Endothelial cell of umbilical vein (primary cell): ENCODE measurements at places on chromosomes 5 and 9.

- H3K27me3 ChIP-seq = no peaks in the 10 kb centered on the region
- H3K36me3 ChIP-seq = peaks cover 18% of the 10 kb centered on the region
- H3K27ac ChIP-seq = no peak overlapping the region
- no peaks in the 10 kb centered on the region for H3K4me1 ChIP-seq
- no peak overlapping the region for H3K4me3 ChIP-seq
- no peak for DNase-seq
These were observed 41.3 kb downstream of the FBXO10 start for GRCh38 chr9:37534901-37535300.

GRCh38 chr5:162484986-162485385 lies 417.4 kb downstream of the GABRG2 start:
- no peak for DNase-seq
- no peak overlapping the region for H3K4me3 ChIP-seq
- no peak overlapping the region for H3K27ac ChIP-seq
- no peaks in the 10 kb centered on the region for H3K36me3 ChIP-seq

- no peaks in the 10 kb centered on the region for H3K36me3 ChIP-seq
- H3K27ac ChIP-seq = no peak overlapping the region
- H3K4me3 ChIP-seq = no peak overlapping the region
- DNase-seq = no peak
- H3K27me3 ChIP-seq = no peaks in the 10 kb centered on the region
These were observed 276.4 kb downstream of the CDK5RAP2 start for GRCh38 chr9:120303519-120303918.

DNA sequence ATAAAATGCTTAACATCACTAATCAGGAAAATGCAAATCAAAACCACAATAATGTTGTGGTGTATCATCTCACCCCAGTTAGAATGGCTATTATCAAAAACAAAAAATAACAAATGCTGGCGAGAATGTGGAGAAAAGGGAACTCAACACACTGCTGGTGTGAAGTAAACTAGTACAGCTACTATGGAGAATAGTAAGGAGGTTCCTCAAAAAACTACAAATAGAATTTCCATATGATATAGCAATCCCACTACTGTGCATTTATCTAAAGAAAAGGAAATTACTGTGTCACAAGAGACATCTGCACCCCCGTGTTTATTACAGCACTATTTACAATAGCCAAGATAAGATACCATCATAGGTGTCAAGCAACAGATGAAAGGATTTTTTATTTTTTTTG lies 214.5 kb upstream of the RASA1 start:
- no peak overlapping the region for H3K27ac ChIP-seq
- H3K4me1 ChIP-seq = no peaks in the 10 kb centered on the region
- H3K27me3 ChIP-seq = no peaks in the 10 kb centered on the region
- H3K4me3 ChIP-seq = no peak overlapping the region
